ENCODE measurements at places on chromosomes 5 and 9.

GRCh38 chr5:138543730-138544104, 681 bp upstream of the ETF1 start:
- DNase-seq, result no peak

- no peak for DNase-seq
Observed at GRCh38 chr9:16868701-16869100, 1.8 kb downstream of the BNC2 start.

DNA sequence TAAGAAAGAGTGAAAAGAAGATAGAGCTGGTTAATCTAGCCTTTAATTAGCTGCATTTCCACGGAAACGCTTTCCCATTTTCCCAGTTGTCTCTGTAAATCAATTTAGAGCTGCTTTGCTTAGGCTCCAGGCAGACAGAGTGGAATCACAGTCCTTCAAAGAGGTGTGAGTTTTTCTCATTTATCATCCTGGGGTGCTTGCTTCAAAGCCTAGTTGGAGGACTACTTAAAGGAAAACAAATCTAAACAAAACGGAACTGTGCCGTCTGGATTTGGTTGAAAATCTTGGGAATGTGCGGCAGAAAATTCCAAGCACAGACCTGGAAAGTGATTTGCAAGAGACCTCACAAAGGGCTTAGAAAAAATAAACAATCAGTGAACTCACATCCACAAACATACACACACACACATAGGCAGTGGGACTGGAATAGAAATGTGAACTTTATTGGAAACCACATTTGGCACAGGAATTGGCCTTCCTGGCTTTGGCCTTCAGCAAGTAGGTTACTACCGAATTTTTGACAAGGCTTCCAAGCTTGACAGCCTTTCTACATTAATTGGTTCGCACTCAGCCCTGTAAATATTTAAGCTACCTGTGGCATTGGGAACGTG, 235.2 kb upstream of the SLC24A2 start:
- no peak for DNase-seq

DNA sequence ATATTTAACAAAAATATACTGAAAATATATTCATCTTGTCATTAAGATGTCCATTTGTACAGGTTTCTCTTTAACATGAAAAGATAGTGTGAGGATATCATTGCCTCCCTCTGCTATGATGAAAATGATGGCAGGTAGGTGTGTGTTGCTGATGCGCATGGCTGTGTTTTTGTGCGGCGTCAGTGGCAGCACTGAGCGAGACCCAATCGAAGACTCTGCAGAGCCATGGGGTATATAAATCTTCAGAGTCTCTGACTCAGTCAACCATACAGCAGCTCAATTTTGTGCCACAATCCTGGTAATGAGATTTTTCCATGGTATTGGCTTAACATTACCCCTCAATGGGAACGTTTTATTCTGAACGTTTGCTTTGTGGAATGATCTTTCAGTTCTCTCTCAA, 153.5 kb upstream of the IQGAP2 start:
- DNase-seq, result no peak

DNA sequence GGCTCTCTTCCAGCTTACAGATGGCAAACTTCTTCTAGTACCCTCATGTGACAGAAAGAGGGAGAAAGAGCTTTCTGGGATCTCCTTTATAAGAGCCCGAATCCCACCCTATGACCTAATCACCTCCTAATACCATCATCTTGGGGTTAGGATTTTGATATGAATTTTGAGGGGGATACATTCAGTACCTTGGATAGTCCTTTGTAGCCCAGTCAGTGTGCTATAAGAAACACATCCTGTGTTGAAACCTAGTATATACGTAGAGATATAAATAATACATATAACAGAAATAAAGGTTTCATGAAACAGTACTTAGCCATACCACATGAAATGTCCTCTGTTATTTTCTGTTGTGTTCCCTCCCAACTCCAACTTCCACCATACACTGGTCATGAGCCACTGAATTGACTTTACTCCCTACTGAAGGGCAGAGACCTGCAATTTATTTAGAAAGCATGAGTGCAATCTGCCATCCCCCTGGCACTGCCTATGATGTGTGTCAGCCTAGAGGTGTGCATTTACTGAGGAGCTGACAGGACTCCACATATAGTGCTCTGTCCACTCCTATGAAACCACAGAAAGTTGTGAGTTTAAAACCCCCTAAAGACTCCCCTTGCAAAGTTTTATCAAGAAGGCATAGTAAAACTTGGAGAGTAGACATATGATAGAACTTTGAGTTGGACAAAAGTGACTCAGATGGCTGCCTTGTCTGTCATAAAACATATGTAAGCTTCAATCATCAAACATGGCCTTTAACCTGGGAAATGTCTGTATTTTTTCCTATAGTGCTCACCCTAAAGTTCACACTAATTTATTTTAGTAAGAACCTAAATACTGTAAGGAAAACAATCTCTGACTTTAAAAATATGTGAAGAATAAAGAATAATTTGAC, 12.8 kb downstream of the PIP5K1B start:
- no peak for DNase-seq
